ENCODE measurements at places on chromosomes 3 and 15.
A peak's percentile ranks its signal among the peaks of the same experiment; 100 is the strongest.

DNA sequence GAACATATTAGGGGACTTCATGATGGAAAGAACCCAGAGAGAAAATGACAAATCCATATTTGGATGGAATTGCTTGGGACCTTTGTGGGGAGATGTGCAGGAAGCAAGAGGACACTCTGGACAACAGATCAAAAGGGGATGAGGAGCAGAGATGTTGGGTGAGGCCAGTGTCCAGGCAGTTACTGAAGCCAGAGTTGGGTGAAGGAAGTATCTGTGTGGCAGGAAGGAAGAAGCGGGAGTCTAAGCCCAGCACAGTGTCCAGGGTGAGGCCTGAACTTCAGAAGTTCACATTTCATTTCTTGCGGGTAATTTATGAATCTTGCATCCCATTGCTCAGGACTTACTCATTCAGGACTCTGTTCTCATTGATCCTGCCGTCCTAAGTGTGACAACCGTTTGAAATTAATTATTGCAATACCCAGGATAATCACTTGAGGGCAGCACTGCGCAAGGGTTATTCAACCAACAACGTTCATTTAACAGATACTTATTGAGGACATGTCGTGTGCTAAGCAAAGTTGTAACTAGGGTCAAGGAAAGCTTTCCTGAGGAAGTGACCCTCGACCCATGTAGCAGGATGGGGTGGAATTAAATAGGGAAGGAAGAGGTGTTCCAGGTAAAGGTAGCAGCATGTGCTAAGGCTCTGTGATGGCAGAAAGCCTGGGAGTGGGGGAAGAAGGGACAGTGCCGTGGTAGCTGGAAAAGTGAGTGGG, 61.3 kb upstream of the CMTM8 start:
- no peak for DNase-seq

- peak; percentile 17 for DNase-seq
Observed at GRCh38 chr3:177679568-177680471, 482.5 kb upstream of the TBL1XR1 start.

GRCh38 chr3:30646181-30646876, 39.9 kb downstream of the TGFBR2 start:
- no peak for DNase-seq

GRCh38 chr3:126373146-126373613, 16.0 kb upstream of the KLF15 start:
- DNase-seq: no peak

DNA sequence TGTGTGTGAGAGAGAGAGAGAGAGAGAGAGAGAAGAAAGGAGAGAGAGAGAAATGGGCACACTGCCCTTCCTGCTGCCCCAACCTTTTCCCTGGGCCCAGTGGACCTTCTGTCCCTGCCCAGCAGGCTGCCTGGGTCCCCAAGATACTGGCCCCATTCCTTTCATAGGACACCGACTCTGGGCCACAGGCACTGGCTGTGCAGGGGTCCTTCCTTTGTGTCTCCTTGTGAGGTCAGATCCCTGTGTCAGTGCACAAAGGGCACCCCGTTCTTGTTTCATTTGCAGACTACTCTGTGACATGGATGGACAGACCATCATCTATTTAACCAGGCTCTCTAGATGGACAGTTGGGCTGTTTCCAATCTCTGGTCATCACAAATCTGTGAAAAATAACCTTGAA, 21.3 kb upstream of the KLF13 start:
- no peak for DNase-seq

- no peak for DNase-seq
Observed at GRCh38 chr3:98333989-98334606, 19.6 kb upstream of the OR5K4 start.

- no peak for DNase-seq
Observed at GRCh38 chr3:22117751-22118346, 366.8 kb upstream of the ZNF385D start.

GRCh38 chr15:66997212-66997611, 68.2 kb upstream of the SMAD3 start:
- DNase-seq: no peak

Data from right cardiac atrium (tissue), 5 donors.